ENCODE measurements at places on chromosomes 6 and 20.

DNA sequence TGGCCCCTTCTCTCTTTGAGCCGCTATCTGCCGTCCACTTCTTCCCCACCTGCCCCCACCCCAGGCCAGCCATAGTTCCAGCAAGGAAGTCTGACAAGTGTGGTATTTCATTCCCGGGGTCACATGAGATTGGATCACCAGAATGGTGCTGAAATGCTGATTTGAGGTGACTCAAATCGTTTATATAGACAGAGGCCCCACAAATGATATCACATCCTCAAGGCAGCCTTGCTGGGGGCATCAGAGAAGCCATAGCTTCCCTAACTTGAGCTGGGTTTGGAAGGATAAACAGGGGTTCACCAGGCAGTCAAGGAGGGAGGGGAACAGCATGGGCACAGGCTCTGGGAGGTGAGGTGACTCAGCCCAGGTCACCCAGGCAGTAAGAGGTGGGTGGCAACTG lies 9.9 kb downstream of the SDCBP2 start:
- no peak for DNase-seq

DNA sequence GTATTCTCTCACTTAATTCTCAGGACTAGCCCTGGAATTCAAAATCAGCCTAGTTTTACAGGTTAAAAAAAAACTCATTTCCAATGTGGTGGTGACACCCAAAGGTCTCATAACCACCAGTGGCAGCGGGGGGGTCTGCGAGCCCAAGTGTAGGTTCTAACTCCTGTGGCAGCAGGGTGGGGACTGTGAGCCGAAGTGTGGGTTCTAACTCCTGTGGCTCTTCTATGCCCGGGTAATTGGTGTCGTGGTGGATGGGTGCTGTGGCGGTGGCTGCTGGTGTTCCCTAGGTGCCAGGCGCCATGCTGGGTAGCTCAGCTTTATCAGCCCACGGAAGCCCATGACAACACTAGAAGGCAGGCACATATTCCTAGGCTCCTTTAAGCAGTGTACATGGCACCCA lies 4.9 kb upstream of the ANKRD60 start:
- no peak for DNase-seq

DNA sequence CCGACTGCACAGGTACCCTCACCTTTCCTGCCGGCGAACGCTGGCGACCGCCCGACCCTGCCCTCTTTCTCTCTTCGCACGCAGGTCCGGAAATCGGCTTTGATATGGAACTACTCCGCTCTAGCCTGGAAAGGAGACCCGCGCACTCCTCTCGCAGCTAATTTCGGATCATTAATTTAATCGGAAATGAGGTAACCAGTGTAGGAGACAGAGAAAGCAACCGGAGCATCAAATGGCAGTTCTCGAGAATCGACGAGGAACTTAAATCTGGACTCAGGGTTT lies 949 bp upstream of the ATXN1 start:
- no peak for DNase-seq

DNA sequence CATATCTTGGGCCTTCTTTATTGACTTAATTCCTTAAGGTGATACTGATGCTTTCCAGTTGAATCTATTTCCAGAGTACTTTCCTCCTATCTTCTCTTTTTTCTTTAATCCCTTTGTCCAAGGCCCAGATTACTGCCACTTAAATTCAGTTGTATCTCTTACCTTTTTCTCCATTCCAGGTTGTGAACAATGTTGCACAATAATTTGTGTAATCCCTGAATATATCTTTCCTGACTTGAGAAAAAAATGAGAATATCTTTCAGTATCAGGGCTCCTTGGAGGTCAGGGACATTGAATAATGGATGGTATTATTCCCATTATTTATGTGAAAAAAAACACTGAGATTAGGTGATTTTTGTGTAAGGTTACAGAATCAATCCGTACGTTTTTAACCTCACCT lies 683.3 kb downstream of the PTPRT start:
- no peak for DNase-seq

- DNase-seq: no peak
These were observed 214.9 kb downstream of the ZFAND3 start for GRCh38 chr6:38034274-38034914.

- DNase-seq: no peak
These were observed 11.9 kb downstream of the DIDO1 start for GRCh38 chr20:62914436-62914835.

- DNase-seq: no peak
These were observed 40.6 kb downstream of the HLA-DPB1 start for GRCh38 chr6:33116417-33116816.

DNA sequence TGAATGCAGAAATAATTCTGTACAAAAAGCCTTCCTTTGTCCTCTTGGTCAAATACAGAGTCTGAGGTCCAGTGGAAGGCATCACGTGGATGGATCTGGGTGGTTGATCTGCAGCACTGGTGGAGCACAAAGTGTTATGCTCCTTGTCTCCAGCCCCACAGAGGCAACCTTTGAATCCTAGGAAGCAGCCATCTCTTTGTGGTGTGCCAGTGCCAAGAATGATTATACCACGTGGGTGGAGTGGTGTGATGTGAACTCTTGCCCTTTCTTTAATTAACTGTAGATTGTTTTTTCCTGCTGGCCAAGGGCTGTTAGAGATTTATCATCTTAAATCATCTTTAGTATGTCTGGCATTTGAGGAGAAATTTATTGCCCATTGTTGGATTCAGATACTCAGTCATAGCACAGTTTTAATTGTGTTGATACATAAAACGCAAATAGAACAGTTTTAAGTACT lies 31.1 kb downstream of the NCOA7 start:
- DNase-seq: no peak

DNA sequence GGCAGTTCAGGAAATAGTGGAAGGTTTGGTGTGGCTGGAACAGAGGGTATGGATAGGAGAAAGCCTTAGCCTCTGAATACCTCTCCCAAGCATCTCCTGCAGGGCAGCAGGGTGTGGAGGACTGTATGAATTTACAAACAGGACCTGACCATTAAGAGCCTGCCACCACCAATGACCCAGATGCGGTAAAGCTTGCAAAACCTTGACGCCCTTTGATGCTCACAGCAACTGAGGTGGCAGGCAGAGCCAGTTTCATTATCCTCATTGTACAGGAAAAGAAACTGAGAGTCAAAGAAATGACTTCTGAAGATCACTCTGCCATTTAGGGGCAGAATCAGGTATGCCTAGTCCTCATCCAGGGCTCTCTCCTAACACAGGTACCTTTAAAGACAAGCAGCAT lies 2.4 kb downstream of the HM13 start:
- DNase-seq: no peak

DNA sequence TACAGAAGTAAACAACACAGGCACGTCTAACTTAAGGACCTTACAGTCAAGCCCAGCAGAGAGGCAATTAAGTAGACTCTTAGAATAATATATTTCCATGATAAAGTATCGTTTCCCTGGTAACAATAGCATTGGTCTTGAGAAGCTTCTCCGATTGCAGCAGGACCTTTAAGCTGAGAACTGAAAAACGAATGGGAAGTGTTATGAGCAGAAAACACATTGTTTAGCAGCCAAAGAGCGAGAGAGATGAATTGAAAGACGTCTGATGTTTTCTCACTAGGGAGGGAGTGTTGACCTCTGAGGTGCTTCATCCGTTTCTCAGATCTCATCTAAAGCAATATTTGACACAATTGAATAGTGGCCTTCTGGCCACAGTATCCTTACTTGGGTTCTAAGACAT lies 855 bp downstream of the BYSL start:
- no peak for DNase-seq

GRCh38 chr6:79665725-79666551 lies 34.8 kb downstream of the SH3BGRL2 start:
- no peak for DNase-seq

GRCh38 chr6:129120856-129121638 lies 238.1 kb downstream of the LAMA2 start:
- DNase-seq: no peak

- no peak for DNase-seq
These were observed 332.6 kb downstream of the UTRN start for GRCh38 chr6:144617708-144618107.

DNA sequence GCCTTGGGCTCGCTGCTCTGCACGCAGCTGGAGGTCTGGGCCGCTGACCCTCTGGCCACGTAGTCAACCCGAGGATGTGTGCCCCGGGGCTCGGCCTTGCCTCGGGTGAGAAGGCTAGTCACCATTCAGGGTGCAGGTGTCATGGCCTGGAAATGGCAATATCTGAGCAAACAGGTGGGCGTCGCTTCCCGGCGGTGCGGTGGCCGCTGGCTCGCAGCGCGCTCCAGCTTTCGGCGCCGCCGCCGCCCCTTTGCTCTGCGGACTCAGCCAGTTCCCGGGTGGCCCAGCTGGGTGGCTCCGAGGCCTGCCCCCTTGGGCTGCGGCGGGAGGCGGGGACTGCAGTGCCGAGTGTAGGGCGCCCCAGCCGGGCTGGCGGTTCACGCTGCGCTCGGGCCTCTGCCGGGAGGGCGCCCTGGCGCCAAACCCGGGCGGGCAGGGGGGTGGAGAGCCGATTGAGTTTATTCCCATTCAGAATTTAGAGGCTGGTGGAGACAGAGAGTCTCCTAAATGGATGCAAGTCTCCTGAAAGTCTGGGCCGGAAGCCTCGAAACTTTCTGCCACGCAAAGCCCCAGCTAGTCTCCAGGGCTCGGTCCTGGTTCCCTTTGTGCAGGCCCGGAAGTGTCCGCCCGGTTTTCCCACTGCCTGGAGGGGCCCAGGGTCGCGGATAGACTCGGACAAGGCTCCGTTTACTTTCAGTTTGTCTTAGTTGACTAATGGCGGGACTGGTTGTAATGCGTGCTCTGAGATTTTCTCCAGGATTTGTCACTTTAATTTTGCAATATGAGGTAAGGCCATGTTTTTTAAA lies 11.3 kb upstream of the TFAP2A start:
- DNase-seq: no peak

- no peak for DNase-seq
These were observed 24.7 kb upstream of the CRISP1 start for GRCh38 chr6:49890988-49891387.

DNA sequence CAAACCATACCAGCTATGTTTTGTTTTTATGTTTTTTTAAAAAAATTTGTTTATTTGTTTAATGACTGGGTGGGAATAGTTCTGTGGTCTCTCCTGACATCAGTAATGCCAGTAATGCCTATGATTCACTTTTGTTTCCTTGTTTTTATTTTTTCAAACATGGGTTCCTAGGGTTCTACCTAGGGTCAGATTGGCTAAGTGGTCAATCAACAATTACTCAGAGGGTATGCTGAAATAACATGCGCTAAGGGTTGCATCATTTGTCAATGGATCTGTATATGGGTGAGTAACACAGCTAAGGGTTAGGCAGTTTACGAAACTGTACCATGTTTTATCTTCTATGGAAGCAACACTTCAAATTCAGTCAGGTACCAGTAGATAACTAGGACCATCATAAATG lies 583.8 kb upstream of the GJE1 start:
- no peak for DNase-seq

Measured in stimulated activated CD4-positive, alpha-beta T cell treated with anti-CD3 and anti-CD28 coated beads, Interleukin-12 subunit alpha, Interleukin-12 subunit beta, amount 100 ng/mL, for 4 hours (primary cell).